ENCODE measurements at places on chromosomes 4 and X. TPM values are rescaled to one million over a fixed set of nuclear protein-coding genes. Genes with fewer than 3 reads are reported as not detected.

DNA sequence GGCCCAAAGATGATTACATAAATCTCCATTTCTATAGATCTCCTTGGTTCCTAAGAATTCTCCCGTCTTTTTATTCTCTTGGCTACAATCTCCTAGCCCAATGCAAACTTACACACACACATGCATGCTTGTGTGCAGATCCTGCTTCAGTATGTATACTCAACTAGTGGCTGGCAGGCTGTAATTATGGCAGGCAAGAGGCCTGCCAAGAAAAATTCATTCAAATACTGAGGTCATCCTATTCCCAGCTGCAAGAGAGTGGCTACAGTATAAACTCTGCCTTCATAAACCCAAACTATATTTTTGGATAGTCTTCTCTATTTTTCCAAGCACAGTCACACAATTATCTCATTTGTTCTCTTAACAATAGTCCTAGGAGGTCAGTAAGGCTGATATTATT lies 95.2 kb downstream of the SHROOM4 start:
- DNase-seq: peak; percentile 33

- DNase-seq: no peak
Measured at GRCh38 chr4:72531768-72532290, 37.2 kb downstream of the ADAMTS3 start.

- no peak for DNase-seq
Measured at GRCh38 chr4:32172761-32173160, 1452.6 kb downstream of the PCDH7 start.

DNA sequence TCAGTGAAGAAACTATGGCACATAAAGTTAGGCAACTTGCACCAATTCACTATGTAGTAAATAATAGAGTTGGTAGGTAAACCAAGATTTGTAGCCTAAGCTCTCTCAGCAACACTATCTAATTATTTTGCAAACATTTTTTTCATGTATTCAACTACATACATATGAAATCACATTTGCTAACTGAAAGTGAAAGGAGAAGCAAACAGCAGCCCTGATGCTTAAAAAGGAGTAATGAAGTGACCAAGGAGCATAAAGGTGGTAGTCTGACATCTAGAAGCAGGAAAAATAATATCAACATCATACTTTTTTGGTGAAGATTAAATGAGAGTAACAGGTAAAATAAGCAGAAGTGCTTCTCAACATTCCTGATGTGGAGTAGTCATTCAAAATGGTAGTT lies 603.7 kb downstream of the GRXCR1 start:
- no peak for DNase-seq

Gene SMR3B
- not detected for total RNA-seq

Gene PPEF2
- total RNA-seq: not detected

Gene C4orf51
- not detected for total RNA-seq

All from stomach (tissue), 19 donors.